ENCODE measurements at places on chromosomes 7 and 10.

DNA sequence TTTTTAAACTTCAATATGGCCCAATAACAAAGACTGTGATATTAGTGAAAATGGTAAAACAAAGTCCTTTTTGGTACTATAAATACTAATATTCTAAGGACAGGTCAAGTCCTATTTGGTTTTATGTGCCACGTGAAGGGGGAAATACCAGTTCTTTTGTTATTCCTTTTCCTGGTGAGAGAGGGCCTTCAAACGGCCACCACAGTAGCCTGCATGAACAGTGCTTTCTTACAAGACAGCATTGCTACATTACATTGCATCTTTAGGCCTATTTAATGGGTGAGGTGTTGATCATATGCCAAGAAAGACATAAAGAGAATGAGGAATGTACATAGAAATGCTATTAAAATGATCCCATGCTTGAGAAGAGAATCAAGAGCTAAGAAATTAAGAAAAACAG is 214.8 kb downstream of the LRRTM3 start:
- DNase-seq: no peak

DNA sequence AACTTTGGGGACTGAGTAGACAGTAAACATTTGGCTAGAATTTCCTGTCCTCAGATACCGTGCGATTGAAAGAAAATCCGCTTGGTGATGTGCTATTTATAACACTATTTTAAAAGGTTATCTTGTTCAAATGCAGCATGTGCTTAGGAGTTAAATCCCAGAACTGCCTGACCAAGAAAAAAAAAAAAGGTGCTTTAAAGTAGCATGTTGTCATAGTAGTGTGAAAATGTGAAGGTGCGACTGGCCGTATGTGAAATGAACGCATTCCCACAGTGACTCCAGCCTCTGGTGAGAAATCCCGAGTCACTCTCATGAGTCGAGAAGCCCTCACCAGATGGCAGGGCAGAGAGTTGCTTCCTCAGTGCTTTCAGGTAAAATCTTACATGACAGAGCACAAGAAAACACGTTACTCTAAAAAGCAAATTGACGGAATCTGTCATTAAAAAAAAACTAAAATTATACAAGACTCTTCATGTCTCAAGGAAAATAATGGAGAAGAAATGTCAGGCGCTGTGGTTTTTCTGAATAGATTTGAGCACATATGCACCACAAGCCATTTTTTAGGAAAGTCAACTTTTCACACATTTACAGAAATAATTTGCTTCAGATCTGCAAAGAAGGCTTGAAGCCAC is 18.4 kb upstream of the KLF6 start:
- DNase-seq: no peak

DNA sequence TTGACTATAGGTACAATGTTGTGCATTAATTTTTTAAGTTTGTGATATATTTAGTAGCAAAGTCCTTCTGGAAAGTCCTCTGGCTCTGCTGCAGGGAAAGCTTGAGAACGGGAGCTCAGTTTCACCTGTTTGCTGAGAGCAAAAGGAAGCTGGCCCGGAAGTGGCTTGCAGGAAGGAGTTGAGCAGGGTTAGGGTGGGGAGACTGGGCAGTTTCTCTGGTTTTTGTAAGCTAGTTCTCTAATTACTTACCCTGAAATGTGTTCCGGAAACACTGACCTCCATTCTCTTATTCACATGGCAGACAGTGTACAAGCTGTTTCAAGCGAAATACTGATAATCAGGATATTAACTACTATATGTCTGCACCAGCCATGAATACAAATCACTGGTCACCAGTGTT is 22.3 kb downstream of the MAP3K8 start:
- no peak for DNase-seq

GRCh38 chr10:101380353-101381017 is 26.5 kb downstream of the BTRC start:
- no peak for DNase-seq

GRCh38 chr10:120768227-120768626 is 82.9 kb upstream of the WDR11 start:
- DNase-seq: no peak

GRCh38 chr7:143408686-143409561 is at the start of gene EPHA1:
EPHA1 (minus strand) TSS chr7:143408856; CDS start chr7:143408805, 51 bp downstream.
- DNase-seq: no peak

GRCh38 chr10:124162136-124162535 is 68.7 kb upstream of the CHST15 start:
- no peak for DNase-seq

GRCh38 chr10:27020243-27020642 is 80.1 kb downstream of the ANKRD26 start:
- DNase-seq: no peak

DNA sequence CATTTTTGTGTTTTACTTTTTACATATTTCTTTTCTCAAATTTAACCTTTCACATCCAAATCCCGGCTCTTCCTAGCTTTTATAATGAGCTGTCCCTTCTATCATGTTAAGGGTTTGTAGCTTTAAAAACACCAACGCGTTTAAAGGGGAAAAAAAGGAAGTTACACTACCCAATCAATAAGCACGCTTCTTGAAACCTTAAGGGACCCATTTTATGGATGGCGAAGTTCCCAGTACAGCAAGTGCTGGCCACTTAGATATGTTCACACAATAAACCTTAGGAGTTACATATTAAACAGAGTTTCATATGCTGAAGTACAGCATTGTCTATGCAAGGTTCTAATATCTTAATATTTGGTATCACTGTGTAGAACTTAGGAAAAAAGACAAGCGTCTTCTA is 1.8 kb downstream of the GNG11 start:
- no peak for DNase-seq

DNA sequence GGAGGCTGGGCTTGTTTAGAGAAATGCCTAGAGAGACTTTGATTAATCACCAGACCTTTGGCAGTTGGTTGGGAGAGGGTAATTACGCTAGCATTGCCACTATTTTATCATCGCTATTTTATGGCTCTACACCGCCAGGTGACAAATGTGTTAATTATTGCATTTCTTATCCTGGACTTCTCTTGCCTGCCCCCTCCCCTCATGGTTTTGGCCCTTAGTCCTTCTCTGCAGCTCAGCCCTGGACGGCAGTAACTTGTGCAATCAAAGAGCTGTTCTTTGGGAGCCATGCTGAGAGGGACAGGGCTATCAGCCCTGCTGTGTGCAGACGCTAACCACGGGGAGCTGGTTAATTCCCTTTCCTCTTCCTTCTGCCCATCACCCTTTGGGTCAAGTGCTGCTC is 585.0 kb downstream of the AUTS2 start:
- DNase-seq: no peak

GRCh38 chr7:94882891-94883290 is 24.5 kb upstream of the PPP1R9A start:
- DNase-seq: no peak

DNA sequence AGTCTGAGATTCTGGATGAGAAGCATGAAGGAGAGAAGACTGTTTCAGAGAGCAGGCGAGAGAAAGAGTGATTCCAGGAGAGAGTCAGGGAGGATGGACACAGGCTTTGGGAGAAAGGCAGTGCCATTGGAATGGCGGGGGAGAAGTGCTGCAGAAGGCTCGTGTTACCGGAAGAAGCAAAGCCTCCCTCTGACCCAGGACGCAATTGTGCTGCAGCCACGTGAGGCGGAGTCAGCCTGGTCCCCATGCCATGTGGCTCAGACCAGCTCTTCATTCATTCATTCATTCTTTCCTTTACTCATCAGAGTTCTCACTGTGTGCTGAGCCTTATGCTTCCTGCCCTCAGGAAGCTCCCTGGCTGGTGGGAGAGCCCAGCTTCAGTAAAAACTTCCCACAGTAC is 49.2 kb upstream of the COL13A1 start:
- no peak for DNase-seq

DNA sequence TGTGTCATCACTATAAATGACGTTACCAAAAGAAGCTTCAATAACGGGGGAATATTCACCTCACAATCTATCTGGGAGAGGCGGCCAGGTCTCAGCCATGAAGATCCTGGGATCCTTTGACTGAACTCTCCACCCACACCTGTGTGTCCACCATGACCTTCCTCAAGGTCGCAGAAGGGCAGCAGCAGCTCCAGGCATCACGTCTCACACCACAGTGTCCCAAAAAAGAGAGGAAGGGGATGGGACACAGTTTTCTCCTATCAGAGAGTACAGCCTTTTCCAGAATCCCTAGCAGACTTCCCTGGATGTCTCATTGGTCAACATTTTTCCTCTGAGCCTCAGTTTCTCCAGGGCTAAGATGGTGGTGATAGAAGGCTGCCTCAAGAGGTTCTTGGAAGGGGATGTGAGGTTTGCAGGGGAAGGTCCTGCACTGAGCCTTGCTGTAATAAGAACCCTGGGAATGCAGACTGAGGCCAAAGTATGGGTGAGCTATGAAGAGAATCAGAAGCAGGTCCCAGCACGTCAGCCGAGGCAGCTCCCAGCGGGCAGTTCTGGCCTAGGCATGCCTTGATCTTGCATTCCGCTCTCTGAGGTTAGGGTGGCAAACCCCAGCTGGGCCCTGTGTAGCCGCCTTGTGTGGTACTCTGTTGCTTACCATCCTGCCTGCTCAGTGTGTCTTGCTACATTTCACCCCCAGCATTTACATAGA is 63.8 kb downstream of the COL26A1 start:
- DNase-seq: no peak

GRCh38 chr7:28498636-28499035 is 86.3 kb downstream of the CREB5 start:
- DNase-seq: no peak

DNA sequence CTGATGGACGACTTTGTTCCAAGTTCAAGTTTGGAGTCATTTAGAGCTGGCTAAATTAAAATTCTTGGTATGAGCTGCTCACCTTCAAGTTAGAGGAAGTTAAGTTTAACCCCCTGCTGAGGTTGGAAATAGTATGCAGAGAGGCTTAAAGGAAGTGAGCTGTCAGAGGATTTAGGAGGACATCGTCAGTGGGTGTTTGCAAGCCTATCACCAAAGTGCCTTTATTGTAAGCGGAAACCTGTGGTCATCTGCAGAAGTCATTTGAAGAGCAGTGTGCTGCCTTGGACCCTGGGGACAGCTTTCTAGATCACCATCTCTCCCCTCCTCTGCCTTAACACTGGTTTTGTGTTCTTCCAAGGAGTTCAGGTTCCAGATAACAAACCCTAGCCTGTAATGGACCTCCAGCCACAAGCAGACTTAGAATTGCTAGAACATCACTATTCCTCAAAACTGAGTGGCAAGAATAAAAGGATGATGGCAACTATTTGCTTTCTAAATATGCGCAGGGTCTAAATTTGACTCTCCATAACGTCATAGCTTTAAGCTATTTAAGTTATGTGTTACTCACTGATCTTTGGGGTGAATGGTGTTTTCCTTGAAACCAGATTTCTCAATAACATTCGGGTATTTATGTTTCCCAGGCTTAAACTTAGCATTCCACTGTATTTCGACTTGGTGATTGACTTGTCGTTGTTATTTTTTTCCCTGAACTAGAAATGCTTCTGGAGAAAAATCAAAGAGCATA is 93.4 kb downstream of the SLC39A12 start:
- no peak for DNase-seq

DNA sequence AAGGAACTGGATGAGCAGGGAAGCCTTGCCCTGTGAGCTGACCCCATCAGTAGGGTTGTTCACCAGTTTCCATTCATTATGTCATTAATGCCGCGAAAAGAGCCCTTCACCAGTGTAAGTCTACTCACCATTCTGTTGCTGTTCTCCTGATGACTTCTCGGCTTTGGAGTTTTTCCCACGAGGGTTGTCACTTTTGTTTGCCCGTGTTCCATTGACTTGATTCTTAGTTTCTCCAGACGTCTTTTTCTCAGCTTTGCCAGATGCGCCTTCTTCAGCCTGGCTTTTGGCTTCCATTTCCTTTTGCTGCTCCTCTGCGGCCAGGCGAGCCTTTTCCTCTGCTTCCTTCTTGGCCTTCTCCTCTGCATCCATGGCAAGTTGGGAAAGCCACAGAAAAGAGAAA is 128.8 kb downstream of the PPP1R17 start:
- DNase-seq: no peak

- DNase-seq: no peak
Measured at GRCh38 chr10:7937315-7937945, 117.1 kb upstream of the GATA3 start.

GRCh38 chr10:82319562-82319961 is 444.6 kb downstream of the NRG3 start:
- DNase-seq: no peak

DNA sequence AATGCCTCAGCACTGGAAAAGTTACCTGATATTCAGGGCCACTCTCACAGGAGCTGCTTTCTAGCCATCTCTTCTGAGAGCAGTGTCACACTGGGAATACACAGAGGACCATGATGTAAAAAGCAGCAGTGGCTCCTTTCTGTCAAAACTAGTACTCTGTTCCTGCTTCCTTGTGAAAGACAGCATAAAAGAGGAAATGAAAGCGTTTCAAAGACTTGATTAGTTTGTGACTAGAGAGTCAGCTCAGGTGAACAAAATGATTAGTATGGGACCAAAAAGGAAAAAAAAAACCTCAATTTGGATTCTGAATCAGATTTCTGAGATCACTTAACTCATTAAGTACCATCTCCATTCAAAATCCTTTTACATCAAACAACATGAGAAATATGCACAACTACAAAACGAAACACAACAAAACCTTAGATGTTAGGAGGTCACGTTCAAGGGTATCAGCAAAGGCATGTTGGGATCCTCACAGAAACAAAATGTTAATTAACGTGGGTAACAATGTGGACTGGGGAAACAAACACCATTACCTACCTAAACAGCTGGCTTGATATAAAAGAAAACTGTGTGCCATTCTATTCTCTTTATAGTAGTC is 103.7 kb downstream of the MACC1 start:
- DNase-seq: no peak

- no peak for DNase-seq
Measured at GRCh38 chr7:22445140-22445743, 54.7 kb downstream of the STEAP1B start.

GRCh38 chr10:114174695-114175188 is 739 bp upstream of the CCDC186 start:
- DNase-seq: no peak

DNA sequence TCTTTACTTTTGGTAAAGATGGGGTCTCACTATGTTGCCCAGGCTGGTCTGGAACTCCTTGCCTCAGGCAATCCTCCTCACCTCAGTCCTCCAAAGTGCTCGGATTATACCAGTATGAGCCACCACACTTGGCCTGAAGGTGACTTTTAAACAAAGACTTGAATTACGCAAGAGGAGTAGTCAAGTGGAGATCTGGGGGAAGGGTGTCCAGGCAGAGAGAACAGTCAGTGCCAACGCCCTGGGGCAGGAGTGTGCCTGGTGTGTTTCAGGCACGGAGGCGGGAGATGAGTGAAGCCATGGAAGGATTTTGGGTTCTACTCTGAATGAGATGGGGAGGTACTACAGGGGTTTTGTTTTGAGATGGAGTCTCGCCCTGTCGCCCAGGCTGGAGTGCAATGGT is 82.6 kb upstream of the NPTX2 start:
- no peak for DNase-seq

GRCh38 chr7:64888901-64889685 is 14.0 kb upstream of the ZNF273 start:
- DNase-seq: peak; percentile 78

DNA sequence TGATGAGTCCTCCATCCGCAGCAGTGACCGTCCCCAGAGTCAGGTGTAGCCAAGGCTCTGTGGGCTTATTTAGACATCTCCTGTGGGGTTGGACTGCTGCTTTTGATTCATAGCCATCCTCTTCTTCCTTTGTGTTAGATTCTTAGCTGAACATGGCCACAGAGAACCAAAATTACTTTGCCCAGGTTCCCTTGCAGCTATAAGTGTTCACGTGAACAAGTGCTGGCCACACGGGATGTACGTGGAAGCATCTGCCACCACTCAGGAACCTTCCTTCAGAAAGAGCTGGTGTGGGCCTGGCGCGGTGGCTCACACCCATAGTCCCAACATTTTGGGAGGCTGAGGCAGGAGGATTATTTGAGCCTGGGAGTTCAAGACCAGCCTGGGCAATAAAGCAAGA is 49.1 kb downstream of the TMEM209 start:
- DNase-seq: no peak

GRCh38 chr7:80637911-80638765 is at the start of gene CD36:
CD36 (plus strand) TSS chr7:80638642; CDS start chr7:80646741, 8,099 bp downstream.
- no peak for DNase-seq
